ENCODE measurements at places on chromosomes 5 and 9. TPM values are rescaled to one million over a fixed set of nuclear protein-coding genes. Genes with fewer than 3 reads are reported as not detected.
A peak's percentile ranks its signal among the peaks of the same experiment; 100 is the strongest.

TMEM161B gene
- 20.5 TPM for total RNA-seq

NOTCH1 gene
- 70.0 TPM for total RNA-seq

FST gene
- 0.13 TPM for total RNA-seq

GRCh38 chr9:126108240-126108639 lies 218.4 kb upstream of the MVB12B start:
- H3K36me3 ChIP-seq, result no peaks in the 10 kb centered on the region
- H3K27ac ChIP-seq, result no peak overlapping the region
- DNase-seq, result no peak
- H3K4me1 ChIP-seq, result no peaks in the 10 kb centered on the region

DNA sequence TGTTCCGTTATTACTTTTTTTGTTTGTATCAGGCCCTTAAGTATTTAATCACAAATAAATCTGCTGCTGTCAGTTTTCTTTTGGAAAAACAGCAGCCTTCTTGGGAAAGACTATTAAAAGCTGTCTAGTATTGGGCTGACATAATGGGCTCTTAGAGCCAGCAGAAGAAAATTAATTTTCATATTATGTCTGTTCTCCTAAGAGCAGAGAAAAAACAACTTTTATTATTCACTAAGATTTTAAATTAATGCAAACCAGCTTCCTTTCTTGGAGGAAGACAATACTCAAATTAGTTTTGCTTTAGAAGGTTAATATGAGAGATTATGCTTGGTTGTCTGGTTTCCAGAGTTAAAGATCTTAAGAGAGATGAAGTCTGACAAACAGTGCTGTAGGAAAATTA lies 30.6 kb upstream of the GARNL3 start:
- H3K27ac ChIP-seq, result no peak overlapping the region
- DNase-seq, result no peak
- H3K36me3 ChIP-seq, result no peaks in the 10 kb centered on the region
- H3K27me3 ChIP-seq, result no peaks in the 10 kb centered on the region

- H3K36me3 ChIP-seq, result no peaks in the 10 kb centered on the region
- H3K4me1 ChIP-seq, result no peaks in the 10 kb centered on the region
- no peak overlapping the region for H3K4me3 ChIP-seq
- H3K27me3 ChIP-seq, result no peaks in the 10 kb centered on the region
Observed at GRCh38 chr5:135847976-135848375, 13.5 kb downstream of the SLC25A48 start.

DNA sequence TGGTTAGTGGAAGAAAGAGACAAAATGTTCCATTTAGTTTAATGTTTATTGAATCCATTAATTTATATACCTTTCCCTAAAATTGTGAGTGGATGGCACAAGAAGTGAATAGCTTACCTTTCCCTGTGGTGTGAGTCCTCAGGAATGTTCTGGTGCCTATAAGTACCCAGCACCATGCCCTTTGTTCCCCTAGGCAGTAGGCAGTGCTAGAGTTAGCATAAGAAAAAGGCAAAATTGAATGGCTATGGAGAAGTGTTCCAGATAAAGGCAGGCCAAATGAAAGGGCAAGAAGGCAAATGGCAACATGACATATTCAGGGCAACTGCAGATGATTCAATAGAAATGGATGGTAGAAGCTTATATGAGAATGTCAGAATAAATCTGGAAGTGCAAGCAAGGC lies 370.8 kb upstream of the PTGER4 start:
- no peak overlapping the region for H3K27ac ChIP-seq
- H3K4me3 ChIP-seq, result no peak overlapping the region
- H3K27me3 ChIP-seq, result no peaks in the 10 kb centered on the region
- H3K36me3 ChIP-seq, result no peaks in the 10 kb centered on the region

DNA sequence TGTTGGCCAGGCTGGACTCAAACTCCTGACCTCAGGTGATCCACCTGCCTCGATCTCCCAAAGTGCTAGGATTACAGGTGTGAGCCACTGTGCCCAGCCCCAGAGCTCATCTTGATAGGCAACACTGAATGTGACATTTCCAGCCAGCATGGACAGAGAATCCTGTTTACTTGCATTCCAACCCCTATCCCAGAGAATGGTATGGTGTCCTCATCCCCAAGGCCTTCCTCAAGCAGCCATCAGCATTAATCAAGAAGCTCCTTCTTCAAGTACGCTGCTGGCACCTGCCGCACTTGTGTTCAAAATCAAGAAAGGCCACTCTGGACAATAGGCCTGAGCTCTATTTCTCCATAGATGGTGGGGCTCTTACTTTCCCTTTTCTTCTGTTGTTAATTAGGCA lies 40.2 kb downstream of the STARD4 start:
- H3K4me3 ChIP-seq, result no peak overlapping the region
- no peak for DNase-seq
- no peaks in the 10 kb centered on the region for H3K27me3 ChIP-seq
- no peaks in the 10 kb centered on the region for H3K36me3 ChIP-seq

- H3K4me3 ChIP-seq, result no peak overlapping the region
- peaks cover 15% of the 10 kb centered on the region for H3K4me1 ChIP-seq
- no peak overlapping the region for H3K27ac ChIP-seq
- H3K36me3 ChIP-seq, result no peaks in the 10 kb centered on the region
- DNase-seq, result no peak
Observed at GRCh38 chr5:129097498-129098296, 3.1 kb downstream of the ISOC1 start.

- peaks cover 76% of the 10 kb centered on the region for H3K4me1 ChIP-seq
- H3K27me3 ChIP-seq, result no peaks in the 10 kb centered on the region
- H3K27ac ChIP-seq, result peak overlapping the region; percentile 88
- H3K36me3 ChIP-seq, result no peaks in the 10 kb centered on the region
Observed at GRCh38 chr9:131668439-131669268, 71.2 kb downstream of the RAPGEF1 start.

- H3K4me1 ChIP-seq, result no peaks in the 10 kb centered on the region
- no peak overlapping the region for H3K4me3 ChIP-seq
- no peaks in the 10 kb centered on the region for H3K36me3 ChIP-seq
- H3K27ac ChIP-seq, result no peak overlapping the region
Observed at GRCh38 chr9:97875111-97875510, 22.1 kb downstream of the FOXE1 start.

- H3K4me3 ChIP-seq, result no peak overlapping the region
- no peaks in the 10 kb centered on the region for H3K36me3 ChIP-seq
- H3K4me1 ChIP-seq, result peaks cover 7% of the 10 kb centered on the region
- H3K27ac ChIP-seq, result no peak overlapping the region
- DNase-seq, result no peak
Observed at GRCh38 chr9:27530915-27531755, 1.5 kb upstream of the MOB3B start.

- no peaks in the 10 kb centered on the region for H3K4me1 ChIP-seq
- no peaks in the 10 kb centered on the region for H3K36me3 ChIP-seq
- DNase-seq, result no peak
- no peak overlapping the region for H3K27ac ChIP-seq
Observed at GRCh38 chr9:114207034-114207810, 51.9 kb downstream of the COL27A1 start.

- H3K27me3 ChIP-seq, result no peaks in the 10 kb centered on the region
- H3K4me3 ChIP-seq, result no peak overlapping the region
- no peaks in the 10 kb centered on the region for H3K4me1 ChIP-seq
- no peak for DNase-seq
Observed at GRCh38 chr5:132195727-132196126, 31.9 kb downstream of the P4HA2 start.

DNA sequence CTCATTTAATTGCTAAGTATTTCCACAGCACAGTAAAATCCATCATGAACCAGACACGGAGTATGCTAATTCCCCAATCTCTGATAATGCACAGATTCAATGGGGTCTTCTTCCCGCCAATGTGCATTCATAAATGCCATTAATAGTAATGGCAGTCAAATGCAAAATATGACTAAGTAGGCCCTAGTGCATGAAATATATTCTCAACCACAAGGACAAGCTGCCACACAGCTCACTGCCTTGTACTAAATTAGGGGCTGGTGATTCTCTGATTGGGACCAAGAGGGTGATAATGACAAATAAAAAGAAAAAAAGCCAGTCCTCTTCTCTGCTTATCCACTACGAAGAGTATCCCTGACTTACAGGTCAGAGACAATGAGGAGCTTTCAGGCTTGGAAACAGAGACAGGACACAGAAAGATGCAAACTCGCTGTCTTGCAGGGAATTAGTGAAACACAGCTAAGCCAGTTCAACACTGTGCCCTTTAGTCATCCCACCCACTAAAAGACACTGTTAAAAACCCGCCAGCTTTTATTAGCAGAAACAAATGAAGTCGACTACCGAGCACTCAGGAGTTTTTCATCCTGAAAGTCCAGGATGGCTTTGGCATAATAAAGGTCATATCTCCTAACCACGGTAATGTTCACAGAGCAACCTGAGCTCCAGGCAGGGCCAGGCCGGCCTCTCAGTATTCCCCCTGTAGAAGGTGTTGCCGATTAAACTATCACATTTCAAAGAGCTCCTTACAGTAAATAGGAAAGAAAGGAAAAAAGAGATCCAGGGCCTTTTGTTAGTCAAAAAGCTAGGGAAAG lies 148.1 kb downstream of the EBF1 start:
- no peak overlapping the region for H3K27ac ChIP-seq
- H3K36me3 ChIP-seq, result no peaks in the 10 kb centered on the region
- no peaks in the 10 kb centered on the region for H3K27me3 ChIP-seq
- DNase-seq, result no peak
- no peak overlapping the region for H3K4me3 ChIP-seq
- H3K4me1 ChIP-seq, result no peaks in the 10 kb centered on the region
